Kidney (tissue), 22 donors: ENCODE measurements at places on chromosomes 1 and 21.

GRCh38 chr1:150562446-150563339, 13.5 kb downstream of the ADAMTSL4 start:
- DNase-seq, result peak; percentile 79

DNA sequence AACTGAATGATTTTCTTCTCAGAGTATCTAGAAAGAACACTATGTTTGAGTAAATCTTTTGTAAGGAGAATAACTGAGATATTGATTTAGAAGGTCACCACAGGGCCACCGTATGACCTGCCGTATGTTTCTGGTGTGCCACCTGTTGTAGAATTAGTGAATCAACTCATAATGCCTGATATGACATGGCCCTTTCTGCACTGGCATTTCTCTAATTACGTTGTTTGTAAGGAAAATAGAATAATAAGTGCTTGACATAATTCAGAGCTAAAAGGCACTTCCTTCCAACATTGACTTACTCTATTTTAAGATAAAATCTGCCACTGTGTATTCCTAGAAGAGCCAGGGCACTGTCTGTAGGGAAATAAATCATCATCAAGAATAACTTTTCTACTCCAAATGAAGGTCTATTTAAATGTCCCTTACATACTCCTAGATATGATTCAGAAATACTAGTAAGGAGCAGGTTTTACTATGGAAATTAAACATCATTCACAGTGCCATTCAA, 101.7 kb downstream of the PHTF1 start:
- no peak for DNase-seq

GRCh38 chr1:85957760-85958159, 198.8 kb downstream of the COL24A1 start:
- no peak for DNase-seq

GRCh38 chr1:10962483-10962882, 50.0 kb upstream of the TARDBP start:
- DNase-seq, result no peak

GRCh38 chr21:27421654-27422053, 454.8 kb upstream of the ADAMTS5 start:
- no peak for DNase-seq

DNA sequence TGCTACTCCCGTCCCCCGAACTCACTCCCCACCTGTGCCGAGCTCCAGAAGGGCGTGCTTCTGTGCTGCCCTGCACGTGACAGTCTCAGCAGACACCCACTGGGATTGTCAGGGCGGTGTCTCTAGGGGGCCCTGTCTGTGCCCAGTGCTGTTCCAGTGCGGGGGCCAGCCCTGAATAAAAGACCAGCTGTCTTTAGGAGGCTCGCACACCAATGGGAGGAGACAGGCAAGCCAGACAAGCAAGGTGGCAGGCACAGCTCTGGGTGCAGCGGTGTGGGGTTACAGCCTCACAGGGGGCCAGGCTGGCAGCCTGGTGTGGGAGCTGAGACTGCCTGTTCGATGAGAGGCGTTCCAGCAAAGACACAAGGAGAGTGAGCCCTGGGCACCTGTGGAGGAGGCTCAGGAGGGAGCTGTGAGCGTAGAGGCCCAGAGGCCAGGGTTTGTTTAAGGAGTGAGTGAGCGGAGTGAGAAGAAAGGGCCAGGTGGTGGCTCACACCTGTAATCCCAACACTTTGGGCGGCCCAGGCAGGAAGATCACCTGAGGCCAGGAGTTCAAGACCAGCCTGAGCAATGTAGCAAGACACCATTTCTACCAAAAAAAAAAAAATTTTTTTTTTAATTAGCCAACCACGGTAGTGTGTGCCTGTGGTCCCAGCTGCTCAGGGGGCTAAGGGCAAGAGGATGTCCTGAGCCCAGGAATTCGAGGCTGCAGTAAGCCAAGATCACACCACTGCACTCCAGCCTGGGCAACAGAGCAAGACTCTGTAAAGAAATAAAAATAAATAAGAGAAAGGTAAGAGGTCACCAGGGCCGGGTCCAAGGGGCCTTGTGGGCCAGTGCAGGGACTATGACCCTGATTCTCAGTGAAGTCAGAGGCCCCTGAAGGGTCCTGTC, 48.2 kb upstream of the ARHGEF16 start:
- DNase-seq, result no peak

GRCh38 chr1:1625824-1626206, 6.2 kb upstream of the MMP23B start:
- DNase-seq, result no peak
